ENCODE measurements at places on chromosomes 11 and 22.

GRCh38 chr11:9884601-9885000 is 220.7 kb downstream of the SWAP70 start:
- no peak overlapping the region for H3K27ac ChIP-seq
- no peaks in the 10 kb centered on the region for H3K36me3 ChIP-seq
- no peaks in the 10 kb centered on the region for H3K27me3 ChIP-seq
- no peak overlapping the region for H3K4me3 ChIP-seq

DNA sequence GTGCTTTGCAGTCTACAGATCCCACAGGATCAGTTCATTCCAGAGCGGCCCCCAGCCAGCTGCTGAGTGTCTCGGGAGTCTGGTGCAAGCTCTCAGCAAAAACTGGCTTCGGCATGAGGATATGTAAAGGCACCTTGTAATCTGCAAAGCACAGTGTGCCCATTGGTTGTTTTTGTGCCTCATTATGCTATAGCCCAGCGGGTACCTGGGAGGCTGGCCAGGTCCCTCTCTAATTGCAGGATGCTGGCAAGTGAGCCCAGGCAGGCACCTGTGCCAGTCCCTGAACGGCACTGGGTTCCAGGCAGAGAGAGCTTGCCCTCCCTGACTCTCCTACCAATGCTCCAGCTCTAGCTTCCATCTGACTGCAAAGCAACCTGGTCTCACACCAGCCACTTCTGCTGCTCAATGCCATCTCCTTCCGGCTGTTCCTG is 128.7 kb downstream of the DSCAML1 start:
- no peak for DNase-seq
- H3K36me3 ChIP-seq = no peaks in the 10 kb centered on the region
- H3K4me3 ChIP-seq = no peak overlapping the region
- H3K27ac ChIP-seq = no peak overlapping the region

- peaks cover 13% of the 10 kb centered on the region for H3K36me3 ChIP-seq
- no peak overlapping the region for H3K4me3 ChIP-seq
- DNase-seq = no peak
- H3K27ac ChIP-seq = no peak overlapping the region
- peaks cover 3% of the 10 kb centered on the region for H3K4me1 ChIP-seq
These were observed 9.5 kb upstream of the B3GNT6 start for GRCh38 chr11:77024745-77025144.

DNA sequence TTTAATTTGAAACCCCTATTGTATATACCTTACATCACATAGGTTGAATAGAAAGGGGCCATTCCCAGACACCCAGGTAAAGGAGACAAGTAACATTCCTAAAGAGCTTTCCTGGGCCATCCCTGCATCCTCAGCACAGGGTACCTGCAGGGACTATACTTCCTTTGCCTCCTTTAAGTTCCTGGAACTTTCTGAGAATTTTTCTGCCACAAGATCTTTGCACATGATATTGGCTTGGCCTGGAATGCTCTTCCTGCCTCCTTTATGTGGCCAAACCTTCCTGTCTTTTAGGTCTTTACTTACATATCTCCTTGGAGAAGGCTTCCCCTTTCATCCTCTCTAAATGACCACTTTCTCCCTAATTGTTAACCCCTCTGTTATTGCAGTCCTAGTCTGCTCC is 7.9 kb upstream of the AMOTL1 start:
- H3K4me3 ChIP-seq = no peak overlapping the region
- DNase-seq = no peak
- H3K4me1 ChIP-seq = no peaks in the 10 kb centered on the region

GRCh38 chr22:43514476-43515157 is 102.8 kb downstream of the MPPED1 start:
- no peaks in the 10 kb centered on the region for H3K4me1 ChIP-seq
- no peaks in the 10 kb centered on the region for H3K27me3 ChIP-seq
- no peaks in the 10 kb centered on the region for H3K36me3 ChIP-seq
- no peak overlapping the region for H3K4me3 ChIP-seq
- H3K27ac ChIP-seq = no peak overlapping the region

DNA sequence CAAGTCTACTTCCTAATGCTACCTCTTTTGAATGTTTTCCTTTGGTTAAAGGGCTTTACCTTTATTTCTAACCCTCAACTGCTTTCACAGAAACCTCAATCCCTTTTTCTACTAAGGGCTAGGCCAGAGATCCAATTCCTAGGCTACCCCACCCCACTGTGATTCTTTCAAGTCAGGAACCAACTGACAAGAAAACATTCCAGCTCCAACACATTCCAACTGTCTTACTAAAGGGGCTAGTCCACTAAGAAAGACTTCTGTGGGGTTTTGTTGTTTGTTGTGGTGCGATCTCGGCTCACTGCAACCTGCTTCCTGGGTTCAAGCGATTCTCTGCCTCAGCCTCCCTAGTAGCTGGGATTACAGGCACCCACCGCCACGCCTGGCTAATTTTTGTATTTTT is 151.3 kb downstream of the APOL5 start:
- no peaks in the 10 kb centered on the region for H3K36me3 ChIP-seq
- H3K27me3 ChIP-seq = no peaks in the 10 kb centered on the region
- DNase-seq = no peak

DNA sequence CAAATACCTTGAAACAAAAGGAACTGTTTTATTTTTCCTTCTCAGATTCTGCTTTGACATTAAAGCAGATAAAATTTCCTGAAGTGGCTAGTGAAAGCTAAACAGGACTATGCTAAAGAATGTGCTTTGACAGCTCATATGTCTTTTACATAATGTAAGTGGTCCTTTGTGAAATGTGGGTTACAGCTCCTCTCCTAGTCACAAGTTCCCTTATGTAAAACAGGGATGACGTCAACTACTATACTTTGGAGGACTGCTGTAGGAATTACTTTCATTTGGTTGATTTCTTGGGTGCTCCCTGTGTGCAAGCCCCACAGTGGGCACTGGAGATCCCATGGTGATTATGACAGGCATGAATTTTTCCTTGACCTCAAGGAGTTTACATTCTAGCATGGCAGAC is 216.6 kb upstream of the NARS2 start:
- DNase-seq = no peak
- no peak overlapping the region for H3K4me3 ChIP-seq
- H3K36me3 ChIP-seq = no peaks in the 10 kb centered on the region
- no peak overlapping the region for H3K27ac ChIP-seq
- no peaks in the 10 kb centered on the region for H3K27me3 ChIP-seq

DNA sequence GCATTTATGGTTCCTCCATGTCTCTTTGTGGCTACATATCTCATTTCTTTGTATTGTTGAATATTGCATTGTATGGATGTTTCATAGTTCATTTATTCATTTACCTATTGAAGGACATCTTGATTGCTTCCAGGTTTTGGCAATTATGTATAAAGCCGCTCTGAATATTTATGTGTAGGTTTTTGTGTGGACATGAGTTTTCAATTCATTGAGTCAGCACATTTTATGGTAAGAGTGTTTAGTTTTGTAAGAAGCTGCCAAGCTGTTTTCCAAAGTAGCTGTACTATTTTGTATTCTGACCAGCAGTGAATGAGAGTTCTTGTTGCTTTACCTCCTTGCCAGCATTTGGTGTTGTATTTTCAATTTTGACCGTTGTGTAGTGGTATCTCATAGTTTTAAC is 39.2 kb downstream of the KDM2A start:
- no peaks in the 10 kb centered on the region for H3K27me3 ChIP-seq
- H3K27ac ChIP-seq = no peak overlapping the region

DNA sequence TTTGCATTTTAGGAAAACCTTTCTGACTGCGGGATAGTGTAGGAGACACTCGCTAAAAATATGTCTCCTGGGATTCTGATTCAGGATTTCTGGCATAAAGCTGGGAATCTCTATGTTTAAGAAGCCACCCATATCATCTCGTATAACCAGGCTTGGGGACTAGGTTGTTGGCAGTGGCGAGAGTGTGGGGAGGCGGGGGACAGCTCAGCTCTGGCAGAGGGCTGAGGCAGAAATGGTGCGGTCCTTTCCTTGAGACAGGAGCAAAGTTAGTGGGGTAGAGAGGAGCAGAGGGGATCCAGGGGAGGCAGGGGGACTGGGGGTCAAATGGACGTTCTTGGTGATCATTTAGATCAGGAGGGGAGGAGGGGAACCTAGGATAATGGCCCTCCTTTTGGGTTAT is 74.3 kb downstream of the TEAD1 start:
- H3K27ac ChIP-seq = no peak overlapping the region
- peaks cover 5% of the 10 kb centered on the region for H3K4me1 ChIP-seq
- no peaks in the 10 kb centered on the region for H3K36me3 ChIP-seq
- H3K4me3 ChIP-seq = no peak overlapping the region
- DNase-seq = no peak

GRCh38 chr11:112185883-112186282 is 10.6 kb downstream of the BCO2 start:
- H3K27ac ChIP-seq = no peak overlapping the region
- no peak for DNase-seq
- H3K4me3 ChIP-seq = no peak overlapping the region
- no peaks in the 10 kb centered on the region for H3K27me3 ChIP-seq

DNA sequence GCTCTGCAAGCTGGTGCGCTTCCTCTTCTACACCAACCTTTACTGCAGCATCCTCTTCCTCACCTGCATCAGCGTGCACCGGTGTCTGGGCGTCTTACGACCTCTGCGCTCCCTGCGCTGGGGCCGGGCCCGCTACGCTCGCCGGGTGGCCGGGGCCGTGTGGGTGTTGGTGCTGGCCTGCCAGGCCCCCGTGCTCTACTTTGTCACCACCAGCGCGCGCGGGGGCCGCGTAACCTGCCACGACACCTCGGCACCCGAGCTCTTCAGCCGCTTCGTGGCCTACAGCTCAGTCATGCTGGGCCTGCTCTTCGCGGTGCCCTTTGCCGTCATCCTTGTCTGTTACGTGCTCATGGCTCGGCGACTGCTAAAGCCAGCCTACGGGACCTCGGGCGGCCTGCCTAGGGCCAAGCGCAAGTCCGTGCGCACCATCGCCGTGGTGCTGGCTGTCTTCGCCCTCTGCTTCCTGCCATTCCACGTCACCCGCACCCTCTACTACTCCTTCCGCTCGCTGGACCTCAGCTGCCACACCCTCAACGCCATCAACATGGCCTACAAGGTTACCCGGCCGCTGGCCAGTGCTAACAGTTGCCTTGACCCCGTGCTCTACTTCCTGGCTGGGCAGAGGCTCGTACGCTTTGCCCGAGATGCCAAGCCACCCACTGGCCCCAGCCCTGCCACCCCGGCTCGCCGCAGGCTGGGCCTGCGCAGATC is 16.5 kb downstream of the P2RY2 start:
- no peak overlapping the region for H3K4me3 ChIP-seq
- no peak for DNase-seq
- no peaks in the 10 kb centered on the region for H3K4me1 ChIP-seq
- H3K27ac ChIP-seq = no peak overlapping the region
- H3K27me3 ChIP-seq = no peaks in the 10 kb centered on the region
- no peaks in the 10 kb centered on the region for H3K36me3 ChIP-seq

DNA sequence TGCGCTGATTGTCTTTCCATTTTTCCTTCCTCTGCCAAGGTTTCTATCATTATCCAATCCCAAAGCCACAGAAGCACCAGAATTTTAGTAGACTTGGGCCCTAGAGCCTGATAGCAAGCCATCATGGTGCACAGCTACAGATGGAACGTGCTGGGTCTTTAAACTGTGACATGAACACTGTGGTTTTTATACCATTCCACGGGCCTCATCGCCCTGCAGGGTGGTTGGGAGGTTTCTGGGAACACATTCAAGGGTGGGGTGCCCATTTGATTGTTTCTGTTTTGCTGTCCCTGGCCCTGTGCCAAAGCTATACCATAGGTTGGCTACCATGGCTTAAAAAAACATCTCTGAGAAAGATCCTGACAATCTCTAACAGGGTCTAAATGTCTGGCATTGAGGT is 151.9 kb downstream of the CACNA1I start:
- H3K36me3 ChIP-seq = no peaks in the 10 kb centered on the region
- no peak for DNase-seq
- H3K27ac ChIP-seq = no peak overlapping the region
- H3K27me3 ChIP-seq = peaks cover 4% of the 10 kb centered on the region
- no peak overlapping the region for H3K4me3 ChIP-seq
- no peaks in the 10 kb centered on the region for H3K4me1 ChIP-seq

DNA sequence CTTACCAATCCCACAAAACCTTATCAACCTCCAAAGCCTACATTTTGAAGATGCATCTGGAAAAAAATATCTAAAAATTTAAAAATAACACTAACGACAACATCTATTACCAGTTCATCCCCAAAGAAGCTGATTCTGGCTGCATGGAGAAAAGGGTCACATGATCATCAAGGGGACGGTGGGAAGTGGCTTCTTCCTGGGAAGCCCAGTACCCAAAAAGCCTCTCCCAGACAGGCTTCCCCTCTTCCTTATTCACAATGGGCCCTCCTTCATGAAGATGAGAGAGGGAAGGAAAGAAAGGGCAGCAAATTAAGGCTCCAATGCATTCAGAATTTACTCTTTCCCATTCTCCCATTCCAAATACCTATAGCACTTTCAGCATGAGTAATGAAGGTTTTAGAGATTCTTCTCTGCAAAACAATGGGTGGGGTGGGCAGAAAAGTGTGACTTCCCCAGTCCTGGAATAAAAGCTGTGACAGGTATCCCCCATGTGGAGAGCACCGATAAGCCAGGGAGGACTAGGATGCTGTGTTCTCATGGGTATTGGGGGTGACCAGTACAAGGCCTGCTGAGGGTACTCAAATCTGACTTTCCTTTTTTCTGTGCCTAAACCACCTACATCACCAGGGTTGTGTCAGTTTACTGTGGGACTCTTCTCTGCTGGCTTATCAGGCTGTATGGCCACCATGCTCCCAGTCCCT is 88.2 kb downstream of the SIK3 start:
- peaks cover 20% of the 10 kb centered on the region for H3K4me1 ChIP-seq
- no peak overlapping the region for H3K27ac ChIP-seq
- no peak overlapping the region for H3K4me3 ChIP-seq
- H3K27me3 ChIP-seq = no peaks in the 10 kb centered on the region
- H3K36me3 ChIP-seq = no peaks in the 10 kb centered on the region

Data from stomach (tissue), 19 donors.